NB4 (cell line): ENCODE measurements at places on chromosomes 12 and 14.

DNA sequence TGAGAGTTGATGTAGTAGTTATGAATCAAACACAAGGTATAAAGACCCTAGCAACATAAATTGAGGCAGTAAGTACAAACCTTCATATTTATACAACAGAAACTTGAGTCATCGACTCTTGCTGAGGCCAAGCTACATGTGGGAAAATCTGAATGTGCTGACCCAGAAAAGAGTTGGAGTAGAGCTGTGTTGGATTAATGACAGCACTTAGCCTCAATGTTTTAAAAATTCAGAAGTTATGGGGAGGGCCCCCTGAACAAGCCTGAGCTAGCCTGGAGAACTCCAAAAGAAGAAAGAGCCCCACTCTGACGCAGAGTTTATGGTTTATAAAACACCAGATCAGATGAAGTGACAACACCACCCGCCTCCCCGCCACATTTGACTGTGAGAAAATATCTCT lies 100.0 kb downstream of the DUSP6 start:
- DNase-seq, result no peak

- no peak for DNase-seq
Observed at GRCh38 chr14:94970941-94971730, 186.2 kb downstream of the DICER1 start.

GRCh38 chr12:3200032-3200617 lies 122.9 kb downstream of the TSPAN9 start:
- DNase-seq, result no peak

DNA sequence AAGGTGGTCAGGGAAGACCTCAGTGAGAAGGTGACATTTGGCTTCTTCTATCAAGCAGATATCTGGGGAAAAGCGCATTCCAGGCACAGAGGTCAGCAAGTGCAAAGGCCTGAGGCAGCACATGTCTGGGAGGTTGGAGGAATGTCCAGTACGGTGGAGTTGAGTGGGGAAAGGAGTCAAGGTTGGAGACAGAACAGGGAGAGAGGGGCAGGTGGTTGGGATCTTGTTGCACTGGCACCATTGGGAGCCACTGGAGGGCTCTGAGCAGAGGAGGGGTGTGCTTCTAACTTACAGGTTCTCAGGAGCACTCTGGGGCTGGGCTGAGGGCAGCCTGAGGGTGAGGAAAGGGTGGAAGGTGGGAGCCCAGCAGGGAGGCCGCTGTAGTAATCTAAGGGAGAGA lies 52.1 kb downstream of the EID3 start:
- no peak for DNase-seq

- DNase-seq, result peak; percentile 77
Observed at GRCh38 chr12:51901121-51901817, 6.0 kb upstream of the ACVRL1 start.
